ENCODE measurements at places on chromosomes 5 and 9. TPM values are rescaled to one million over a fixed set of nuclear protein-coding genes. Genes with fewer than 3 reads are reported as not detected.

The ANKRD20A1 gene
- 0.51 TPM for total RNA-seq

The CHSY3 gene
- 0.09 TPM for total RNA-seq

The CDK9 gene
- total RNA-seq: 54.4 TPM

The FOXD1 gene
- 12.8 TPM for total RNA-seq

The SV2C gene
- not detected for total RNA-seq

The NUTM2F gene
- not detected for total RNA-seq

The ANKRD55 gene
- total RNA-seq: not detected

The GPR150 gene
- 0.16 TPM for total RNA-seq

The RETREG1 gene
- total RNA-seq: 3.6 TPM

The CCDC183 gene
- 0.44 TPM for total RNA-seq

The GABBR2 gene
- 0.49 TPM for total RNA-seq

The CEL gene
- 0.40 TPM for total RNA-seq

The LRRC19 gene
- not detected for total RNA-seq

Data from A549 treated with Hydrocortisone at 1 μM for 4 hours (cell line).